ENCODE measurements at places on chromosomes 2 and 18. TPM values are rescaled to one million over a fixed set of nuclear protein-coding genes. Genes with fewer than 3 reads are reported as not detected.

GRCh38 chr2:104040771-104041170 is 813.1 kb upstream of the POU3F3 start:
- no peak for DNase-seq

GRCh38 chr18:377088-377487 is 109.2 kb upstream of the THOC1 start:
- DNase-seq, result no peak

DNA sequence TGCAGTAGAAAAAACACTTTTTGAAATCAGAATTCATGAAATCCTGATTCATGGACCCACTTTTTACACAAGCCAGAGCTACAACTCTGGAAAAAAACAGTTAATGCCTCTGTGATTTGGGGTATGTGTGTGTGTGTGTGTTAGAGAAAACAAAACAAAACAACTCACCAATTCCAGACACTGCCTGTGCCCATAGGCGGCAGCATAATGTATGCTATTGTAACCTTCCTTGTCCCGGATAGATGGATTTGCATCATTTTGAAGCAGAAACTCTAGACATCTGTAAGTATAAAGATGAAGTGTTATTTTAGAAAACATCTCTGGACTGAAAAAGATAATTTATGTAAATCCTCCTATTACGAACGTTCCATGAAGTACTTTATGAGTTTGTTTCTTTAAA is 152.0 kb upstream of the PGAP1 start:
- DNase-seq, result no peak

GRCh38 chr2:104866122-104866864 is 12.4 kb downstream of the POU3F3 start:
- DNase-seq, result no peak

CIB4 gene
- polyA plus RNA-seq, result 0.30 TPM

DNA sequence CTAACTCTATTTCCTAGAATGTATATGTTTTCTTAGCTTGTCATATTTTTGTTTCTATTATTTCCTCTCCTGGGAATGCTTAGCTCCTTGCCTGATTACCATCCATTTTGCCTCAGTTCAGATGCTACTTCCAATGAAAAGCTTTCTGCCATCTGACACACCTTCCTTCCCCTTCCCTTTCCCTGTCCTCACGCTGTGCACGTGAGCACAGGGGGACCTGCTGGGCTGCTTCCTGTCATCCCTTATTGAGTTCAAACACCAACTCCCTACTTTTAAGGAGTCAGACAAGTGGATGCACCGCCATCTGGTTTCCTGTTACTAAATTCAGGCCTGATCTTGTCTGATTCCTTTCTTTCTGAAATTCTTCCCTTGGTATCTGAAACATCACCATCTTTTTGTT is 2.4 kb upstream of the INO80C start:
- DNase-seq, result no peak

GRCh38 chr18:77038182-77038858 is 94.3 kb downstream of the MBP start:
- DNase-seq, result no peak

DNA sequence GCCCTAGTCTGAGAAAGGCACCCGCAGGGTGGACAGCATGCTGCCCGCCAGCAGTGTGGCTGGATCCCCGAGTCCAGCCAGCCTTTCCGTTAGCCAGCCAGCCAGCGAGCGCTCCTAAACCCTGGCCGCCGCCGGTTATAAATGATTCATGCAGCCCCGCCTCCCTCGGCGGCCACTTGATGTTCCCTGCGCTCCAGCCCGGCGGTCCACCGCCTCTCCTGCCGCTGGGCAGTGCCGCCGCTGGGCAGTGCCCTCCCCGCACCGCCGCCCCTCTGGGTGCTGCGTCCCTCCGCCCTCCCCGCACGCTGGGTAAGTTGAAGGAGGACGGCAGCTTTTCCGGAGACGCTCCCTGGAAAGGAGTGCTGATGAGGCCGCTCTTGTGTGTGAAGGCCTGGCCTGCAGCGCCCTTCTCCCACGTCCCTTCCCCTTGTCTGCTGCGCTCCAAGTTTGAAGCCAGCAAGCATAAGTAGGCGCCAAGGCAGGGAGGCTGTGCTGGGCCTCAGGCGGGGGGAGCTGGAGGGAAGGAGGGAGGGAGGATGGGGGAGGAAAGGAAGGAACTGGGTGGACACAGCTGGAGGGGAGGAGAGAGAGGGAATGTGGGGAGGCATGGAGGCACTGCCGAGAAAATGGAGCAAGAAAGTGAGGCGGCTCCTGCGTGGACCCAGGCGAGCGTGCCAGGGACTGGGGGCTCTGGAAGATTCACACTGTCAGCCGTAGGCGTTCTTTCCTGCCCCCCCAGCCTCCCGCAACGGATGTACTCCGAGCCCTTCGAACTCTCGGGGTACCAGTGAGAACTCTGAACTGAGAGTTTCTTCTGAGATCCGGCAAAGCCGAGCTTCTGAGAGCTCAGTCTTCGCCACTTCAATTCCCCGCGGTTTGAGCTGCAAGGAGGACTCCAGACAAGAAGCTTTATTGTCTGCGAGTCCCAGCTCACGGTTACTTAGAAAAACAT is 131.9 kb downstream of the GLI2 start:
- peak; percentile 49 for DNase-seq

Data from A549 (cell line).